ENCODE measurements at places on chromosomes 4 and X.

DNA sequence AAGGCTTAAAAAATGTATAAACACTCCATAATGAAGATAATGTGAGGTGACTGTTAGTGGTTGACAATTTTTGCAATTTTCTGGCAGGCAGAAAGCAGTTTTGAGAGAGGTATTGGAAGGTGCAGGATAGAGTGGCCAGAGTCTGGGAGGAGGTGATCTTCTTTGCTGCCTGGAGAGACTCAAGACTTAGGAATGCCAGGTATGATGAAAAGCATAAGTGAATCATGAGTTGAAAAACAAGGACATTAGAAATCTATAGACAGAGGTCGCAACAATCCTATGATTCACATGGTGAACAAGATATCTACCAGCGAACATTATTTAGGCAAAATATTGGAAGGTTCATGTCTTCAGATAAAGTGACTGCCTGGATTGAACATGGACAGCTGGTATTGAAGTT is 118.5 kb downstream of the CFAP299 start:
- no peak for DNase-seq

GRCh38 chrX:99914635-99915034 is 495.4 kb downstream of the PCDH19 start:
- no peak for DNase-seq

- no peak for DNase-seq
These were observed 697 bp downstream of the ZNF280C start for GRCh38 chrX:130267956-130268448.

DNA sequence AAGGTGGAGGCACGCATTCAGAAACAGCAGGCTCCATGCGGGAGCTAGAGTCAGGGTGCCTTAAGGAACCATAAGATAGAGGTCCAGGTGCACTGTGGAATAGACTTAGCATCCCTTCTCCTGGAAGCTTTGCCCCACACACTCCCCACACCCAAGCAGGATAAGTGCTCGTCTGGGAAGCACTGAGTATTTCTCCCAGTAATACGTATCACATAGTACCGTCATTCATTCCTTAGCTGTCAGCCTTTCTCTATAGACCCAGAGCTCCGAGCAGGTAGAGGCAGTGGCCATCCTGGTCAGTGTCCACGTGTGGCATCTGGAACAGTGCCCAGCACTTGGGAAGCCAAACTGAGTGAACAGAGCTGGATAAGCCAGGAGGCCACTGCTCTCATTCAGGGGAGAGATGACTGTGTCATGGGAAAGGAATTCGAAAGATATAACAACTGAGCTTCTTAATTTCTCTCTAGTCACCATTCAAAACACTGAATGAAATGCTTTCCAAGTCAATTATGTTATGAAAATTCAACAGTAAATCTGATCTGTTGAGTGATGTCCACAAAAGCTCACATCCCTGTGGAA is 9.9 kb downstream of the APBB2 start:
- no peak for DNase-seq

GRCh38 chr4:119124352-119124751 is 11.3 kb upstream of the MYOZ2 start:
- DNase-seq, result no peak

DNA sequence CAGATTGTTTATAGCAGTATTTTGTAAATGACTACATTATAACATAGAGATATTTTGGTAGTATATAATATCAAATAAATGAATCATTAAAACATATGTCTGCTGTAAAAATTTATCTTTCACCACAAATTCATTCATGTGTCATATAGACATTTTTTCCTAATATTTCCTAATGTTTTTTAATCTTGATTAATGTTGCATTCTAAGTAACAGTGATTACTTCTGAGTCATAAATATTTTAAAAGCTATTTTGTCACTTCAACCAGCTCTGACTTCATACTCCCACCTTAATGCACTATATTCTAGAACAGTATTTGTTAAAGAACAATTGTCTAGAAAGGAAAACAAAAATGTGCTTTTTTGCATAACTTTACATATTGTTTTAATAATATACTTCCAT is 904.6 kb downstream of the CCSER1 start:
- DNase-seq, result no peak

- DNase-seq, result no peak
These were observed 10.3 kb upstream of the PHEX start for GRCh38 chrX:22021751-22022324.

DNA sequence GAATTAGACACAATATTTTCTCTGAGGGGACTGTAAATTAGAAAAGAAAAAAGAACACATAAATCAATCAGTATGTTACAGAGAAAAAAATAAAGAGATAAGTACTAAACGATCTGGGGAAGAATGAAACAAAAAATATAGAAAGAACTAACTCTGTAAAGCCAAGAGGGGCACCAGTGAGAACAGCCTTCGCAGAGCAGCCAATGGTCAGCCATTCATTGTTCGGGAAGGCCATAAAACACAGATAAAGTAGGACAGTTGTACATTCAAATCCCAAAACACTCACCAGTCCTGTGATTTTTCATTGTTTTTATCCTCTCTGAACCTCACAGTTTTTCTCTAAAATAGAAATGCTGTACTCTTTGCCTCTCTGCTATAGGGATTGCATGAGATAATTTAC is 127.9 kb downstream of the NEK1 start:
- DNase-seq, result no peak

DNA sequence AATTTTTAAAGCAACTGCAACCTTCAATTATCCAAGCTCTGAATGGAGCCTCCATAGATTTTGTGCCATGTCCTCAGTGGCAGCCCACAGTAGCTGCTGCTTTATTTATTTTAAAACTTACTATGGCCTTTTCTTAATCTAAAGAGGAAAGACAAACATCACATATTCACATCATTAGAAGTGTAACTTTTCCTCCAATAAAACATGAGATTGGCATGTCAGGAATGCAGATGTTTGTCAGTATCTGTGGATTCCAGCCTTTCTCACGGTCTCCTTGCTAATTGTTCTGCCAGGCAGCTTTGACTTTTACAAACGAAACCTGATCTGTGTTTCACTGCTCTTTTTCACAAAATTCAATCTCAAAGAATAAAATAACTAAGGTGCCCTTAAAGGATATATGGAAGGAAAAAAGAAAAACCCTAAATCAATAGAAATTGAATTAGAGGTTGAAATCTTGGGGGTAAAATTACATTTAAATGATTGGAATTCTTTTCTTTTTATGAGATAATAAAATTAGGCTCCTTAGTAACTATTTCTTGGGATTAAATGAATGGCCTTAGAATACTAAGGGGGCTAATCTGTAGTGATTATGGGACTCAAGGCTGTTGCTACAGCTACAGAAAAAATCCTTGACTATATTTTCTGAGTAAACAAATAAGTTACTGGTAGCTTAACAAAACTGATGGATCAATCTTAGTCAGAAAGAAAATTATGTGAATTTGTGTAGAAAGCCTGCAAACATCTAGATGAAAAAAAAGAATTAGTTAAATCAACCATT is 151.3 kb downstream of the RTL9 start:
- no peak for DNase-seq

- DNase-seq, result no peak
These were observed 4.5 kb downstream of the DDX3X start for GRCh38 chrX:41338436-41338835.

GRCh38 chr4:92305878-92306520 is 2.2 kb downstream of the GRID2 start:
- no peak for DNase-seq

DNA sequence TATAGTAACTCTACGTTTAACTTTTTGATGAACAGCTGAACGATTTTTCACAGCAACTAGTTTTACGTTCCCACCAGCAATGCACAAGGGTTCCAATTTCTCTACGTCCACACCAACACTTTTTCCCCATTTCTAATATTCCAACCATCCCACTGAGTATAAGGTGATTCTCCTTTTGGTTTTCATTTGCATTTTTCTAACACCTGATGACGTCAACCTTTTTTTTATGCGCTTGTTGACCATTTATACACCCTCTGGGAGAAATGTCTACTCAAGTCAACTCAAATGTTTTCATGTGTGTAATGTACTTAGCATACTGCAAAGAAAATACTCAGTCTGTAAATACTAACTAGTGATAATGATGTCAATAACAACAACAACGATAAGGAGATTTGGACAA is 177.2 kb upstream of the TENM3 start:
- DNase-seq, result no peak

- no peak for DNase-seq
These were observed 136.8 kb upstream of the AFF2 start for GRCh38 chrX:148363471-148364235.

DNA sequence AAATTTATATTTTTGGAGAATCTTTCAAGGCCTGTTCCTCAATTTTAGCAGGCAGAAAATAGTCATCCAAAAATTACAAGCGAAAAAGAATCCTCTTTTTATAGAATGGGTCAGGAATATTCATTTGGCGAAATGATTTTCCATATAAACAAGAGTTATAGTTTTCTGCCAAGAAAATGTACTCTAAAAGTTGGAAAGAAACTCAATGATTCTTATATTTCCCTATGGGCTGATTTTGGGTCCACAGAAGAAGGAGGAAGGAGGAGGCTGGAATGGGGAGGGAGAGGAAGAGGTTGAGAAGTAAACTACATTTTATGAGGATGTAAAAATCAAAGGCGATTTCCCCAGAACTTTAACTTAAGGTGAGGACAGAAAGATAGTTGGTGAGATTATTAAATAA is 159.3 kb downstream of the DCAF12L1 start:
- DNase-seq, result no peak

DNA sequence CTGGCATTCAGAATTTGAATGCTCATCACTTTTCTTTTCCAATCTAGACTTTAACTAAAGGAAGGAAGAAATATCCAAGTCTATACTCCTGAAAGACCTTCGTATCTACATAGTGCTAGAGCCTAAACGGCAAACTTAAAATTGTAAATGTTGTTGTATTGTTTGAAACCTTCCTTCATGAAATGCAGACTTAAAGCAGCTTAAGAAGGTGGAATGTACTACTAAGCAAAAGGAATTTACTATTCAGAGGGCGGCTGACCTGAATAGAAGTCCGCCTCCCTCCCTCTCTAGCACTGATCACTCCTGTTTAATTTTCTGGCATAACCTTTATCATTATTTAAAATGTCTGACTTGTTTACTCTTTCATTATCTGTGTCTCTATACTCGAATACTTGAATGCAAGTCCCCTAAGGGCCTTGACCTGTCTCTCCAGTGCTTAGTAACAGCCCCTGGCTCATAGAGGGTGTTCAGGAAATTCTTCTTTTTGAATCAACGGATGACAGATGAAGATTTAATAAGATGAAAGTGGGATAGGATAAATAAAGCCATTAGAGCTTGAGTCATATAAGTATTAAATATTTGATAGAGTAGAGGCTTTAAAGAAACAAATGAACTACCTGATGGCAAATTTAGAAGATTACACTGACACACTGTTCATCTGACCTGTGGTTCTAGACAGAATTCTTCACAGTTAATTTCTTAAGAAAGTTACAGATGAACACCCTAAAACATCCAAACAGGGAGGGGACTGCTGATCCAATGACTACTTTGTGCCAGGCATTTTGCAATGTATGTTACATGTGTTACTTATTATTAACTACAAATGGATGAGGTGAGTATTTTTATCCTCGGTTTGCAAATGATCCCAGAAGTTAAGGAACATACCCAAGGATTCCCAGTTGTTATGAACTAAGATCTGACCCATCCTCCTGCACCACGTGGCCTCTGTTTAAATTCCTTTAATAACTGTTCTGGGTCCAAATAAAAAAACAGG is 20.2 kb upstream of the RBPJ start:
- no peak for DNase-seq

- no peak for DNase-seq
These were observed 93.1 kb downstream of the ANTXR2 start for GRCh38 chr4:79979785-79980437.

GRCh38 chr4:161714931-161715330 is 448.9 kb downstream of the FSTL5 start:
- DNase-seq, result no peak

GRCh38 chrX:21683941-21684340 is 25.8 kb upstream of the KLHL34 start:
- DNase-seq, result no peak

GRCh38 chrX:109684136-109684535 is 48.9 kb downstream of the ACSL4 start:
- DNase-seq, result no peak

DNA sequence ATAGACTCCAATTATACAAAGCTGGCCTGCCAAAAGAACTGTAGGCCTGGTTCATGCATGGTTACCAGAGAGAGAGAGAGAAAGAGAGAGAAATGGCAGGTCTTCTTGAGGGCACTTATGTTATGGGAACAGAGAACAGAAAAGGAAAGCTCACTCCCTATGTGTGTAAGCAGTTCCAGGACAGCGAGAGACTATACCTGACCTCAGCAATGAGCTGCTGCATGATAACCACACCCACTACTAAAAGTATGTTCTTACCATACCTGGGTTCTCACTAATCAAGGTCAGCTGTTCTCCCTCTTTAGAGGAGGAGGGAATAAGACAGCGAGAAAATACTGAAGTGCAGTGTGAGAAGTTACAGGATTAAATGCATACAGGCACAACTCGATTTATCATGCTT is 583.3 kb downstream of the GBA3 start:
- DNase-seq, result no peak

- DNase-seq, result no peak
These were observed 58.5 kb downstream of the PGRMC2 start for GRCh38 chr4:128228845-128229795.

GRCh38 chrX:133333154-133333750 is 82.0 kb downstream of the GPC4 start:
- no peak for DNase-seq

- no peak for DNase-seq
These were observed 408.8 kb downstream of the MAPK10 start for GRCh38 chr4:85951099-85951498.

DNA sequence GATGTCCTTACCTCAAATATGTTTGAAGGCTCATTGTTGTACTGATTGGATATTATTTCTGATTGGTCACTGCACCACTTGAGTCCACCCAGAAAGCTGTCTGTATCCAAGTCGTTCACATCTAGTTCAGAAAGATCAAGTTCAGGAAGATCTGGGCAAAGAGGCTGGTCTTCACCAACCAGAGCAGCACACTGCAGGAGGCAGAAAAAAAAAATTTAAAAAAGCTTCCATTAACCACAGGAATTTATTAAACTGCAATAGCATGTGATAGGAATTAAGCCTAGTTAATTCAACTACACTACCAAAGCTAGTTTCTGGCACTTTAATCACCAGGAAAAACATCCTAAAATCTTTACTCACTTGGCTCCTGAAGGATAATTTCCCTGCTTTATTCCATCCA is 5.1 kb downstream of the PPARGC1A start:
- no peak for DNase-seq

GRCh38 chrX:39652336-39652735 is 445.4 kb downstream of the BCOR start:
- no peak for DNase-seq
